ENCODE measurements at places on chromosomes 5 and 9. TPM values are rescaled to one million over a fixed set of nuclear protein-coding genes. Genes with fewer than 3 reads are reported as not detected.
A peak's percentile ranks its signal among the peaks of the same experiment; 100 is the strongest.

PRDM9 gene
- total RNA-seq: not detected

- H3K4me1 ChIP-seq: peaks cover 10% of the 10 kb centered on the region
- no peak overlapping the region for H3K4me3 ChIP-seq
- H3K27me3 ChIP-seq: no peaks in the 10 kb centered on the region
- H3K36me3 ChIP-seq: no peaks in the 10 kb centered on the region
- DNase-seq: no peak
Measured at GRCh38 chr5:177595026-177595585, 3.1 kb downstream of the TMED9 start.

THBS4 gene
- total RNA-seq: 2.0 TPM

GRCh38 chr9:87063871-87064270 is 116.6 kb upstream of the GAS1 start:
- DNase-seq: no peak
- H3K27ac ChIP-seq: peak overlapping the region; percentile 8
- H3K27me3 ChIP-seq: no peaks in the 10 kb centered on the region
- no peaks in the 10 kb centered on the region for H3K36me3 ChIP-seq
- no peak overlapping the region for H3K4me3 ChIP-seq
- no peaks in the 10 kb centered on the region for H3K4me1 ChIP-seq

KIAA1958 gene
- total RNA-seq: 2.9 TPM

Data from breast epithelium (tissue), 4 donors.